ENCODE measurements at places on chromosomes 2 and 18.

GRCh38 chr2:47339745-47340541, 63.0 kb upstream of the MSH2 start:
- no peak for DNase-seq

DNA sequence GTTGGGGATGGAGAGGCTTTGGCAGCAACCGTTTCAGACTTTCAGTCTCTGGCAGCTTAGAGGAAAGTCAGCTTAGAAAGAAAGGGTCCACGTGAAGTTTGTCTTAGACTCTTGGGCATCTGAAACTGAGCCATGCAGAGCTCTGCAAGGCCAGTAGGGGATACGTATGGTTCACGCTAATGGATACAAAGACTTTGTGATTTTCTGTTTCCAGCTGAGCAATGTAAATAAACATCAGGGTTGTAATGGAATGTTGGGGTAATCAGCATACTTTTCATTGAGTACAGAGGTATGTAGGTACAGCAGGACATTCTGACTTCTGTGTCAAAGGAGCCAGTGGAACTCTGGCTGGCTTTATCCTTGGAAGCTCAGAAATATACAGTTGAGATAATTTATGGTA, 31.0 kb downstream of the RALB start:
- no peak for DNase-seq

DNA sequence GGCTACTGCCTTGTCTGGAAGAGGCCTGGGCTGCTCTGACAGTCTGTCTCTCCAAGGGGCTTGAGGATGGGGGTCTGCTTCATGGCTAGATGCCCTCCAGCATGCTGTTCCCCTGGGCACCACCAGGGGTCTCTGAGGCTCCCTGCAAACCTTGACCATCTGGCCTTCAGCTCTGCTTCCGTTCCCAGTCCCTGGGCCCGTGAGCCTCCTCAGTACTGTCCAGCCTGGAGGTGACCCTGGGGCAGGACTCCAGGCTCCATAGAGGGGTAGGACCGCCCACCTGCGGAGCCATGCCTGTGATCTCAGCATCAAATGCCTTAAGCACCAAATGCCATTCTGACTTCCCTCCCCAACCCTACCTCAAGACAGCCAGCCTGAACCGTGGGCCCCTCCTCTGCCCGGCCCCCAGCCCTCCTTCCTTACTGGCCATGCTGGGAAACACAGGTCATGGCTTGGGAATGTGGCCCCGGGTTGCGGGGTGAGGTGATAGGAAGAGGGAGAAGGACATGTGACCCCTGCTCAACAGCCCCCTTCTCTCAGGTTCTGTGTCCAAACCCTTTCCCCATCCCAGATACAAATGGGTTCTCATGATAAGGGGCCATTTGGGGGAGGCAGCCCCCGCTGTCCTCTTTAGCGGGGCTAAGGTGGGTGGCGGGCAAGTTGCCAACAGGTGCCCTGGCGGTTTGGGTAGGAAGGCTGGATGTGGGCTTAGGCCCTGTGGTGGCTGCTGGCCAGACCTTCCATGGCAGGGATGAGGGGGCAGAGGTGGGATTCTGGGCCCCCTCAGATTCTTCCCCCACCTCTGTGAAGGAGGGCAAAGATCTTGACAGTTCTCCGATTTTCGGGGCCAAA, 25.0 kb downstream of the SPEG start:
- DNase-seq = peak; percentile 24

DNA sequence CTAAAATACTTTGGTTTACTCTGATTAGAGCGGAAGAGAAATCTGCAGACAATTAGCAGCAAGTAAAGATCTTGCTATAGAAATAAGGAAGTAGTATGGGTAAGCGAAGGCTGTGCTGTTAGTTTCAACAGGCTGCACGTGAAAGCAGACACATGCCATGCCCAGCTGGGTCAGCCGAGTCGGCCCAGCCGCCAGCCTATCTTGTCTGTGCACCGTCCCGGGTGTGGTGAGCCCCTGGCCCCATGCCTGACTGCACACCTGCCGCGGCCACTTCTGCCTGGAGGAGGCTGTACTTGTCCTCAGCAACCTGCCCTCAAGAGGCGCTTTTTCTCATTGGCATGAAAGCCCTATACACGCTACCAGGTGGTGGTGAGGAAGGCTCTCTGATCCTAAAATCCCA, 185.5 kb downstream of the SEPTIN10 start:
- no peak for DNase-seq

- DNase-seq = no peak
These were observed 18.3 kb downstream of the FHL2 start for GRCh38 chr2:105380432-105381100.

DNA sequence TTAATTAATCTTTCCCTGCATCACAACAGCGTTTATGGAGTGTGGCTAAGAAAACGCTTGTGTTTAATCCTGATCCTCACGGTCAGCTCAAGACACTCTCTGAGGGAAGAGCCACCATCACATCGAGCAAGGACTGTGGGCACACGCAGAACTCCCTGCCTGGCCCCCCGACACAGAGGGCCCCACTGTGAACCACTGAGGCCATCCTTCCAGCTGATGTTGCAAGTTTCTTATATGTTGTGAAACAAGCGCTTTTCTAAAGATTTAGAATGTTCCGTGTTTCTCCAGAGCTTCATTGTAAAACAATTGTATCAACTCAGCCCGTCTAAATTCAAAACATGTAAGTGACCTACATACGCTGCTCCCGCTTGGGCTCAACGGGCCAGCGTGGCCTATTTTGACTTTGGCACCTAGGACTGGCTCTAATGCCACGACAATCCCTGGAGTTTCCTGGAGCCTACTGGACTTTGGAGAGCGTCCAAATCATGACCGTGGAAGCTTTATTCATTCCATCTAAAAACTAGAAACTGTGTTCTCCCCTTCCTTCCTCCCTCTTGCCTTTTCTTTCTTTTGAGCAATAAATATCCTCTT, 34.9 kb downstream of the SERPINE2 start:
- DNase-seq = no peak

DNA sequence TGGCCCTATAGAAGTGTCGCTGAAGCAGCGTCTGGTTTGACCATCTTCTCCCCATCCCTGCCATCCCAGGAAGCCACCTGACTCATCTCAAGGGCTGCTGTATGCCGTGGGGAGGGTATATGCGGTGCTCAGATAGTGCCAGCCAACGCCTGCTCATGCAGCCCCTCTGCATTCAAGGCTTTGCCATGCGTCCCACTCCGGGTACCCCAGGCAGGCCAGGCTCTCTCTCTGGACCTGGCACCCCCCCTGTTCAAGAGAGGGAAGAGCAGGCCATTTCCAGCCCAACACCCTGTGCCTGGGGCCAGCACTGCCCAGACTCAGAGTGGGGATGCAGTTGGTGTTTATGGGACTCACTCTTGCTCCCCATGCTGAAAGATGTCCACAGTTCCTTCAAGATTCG, 130.0 kb downstream of the GLI2 start:
- DNase-seq = no peak

DNA sequence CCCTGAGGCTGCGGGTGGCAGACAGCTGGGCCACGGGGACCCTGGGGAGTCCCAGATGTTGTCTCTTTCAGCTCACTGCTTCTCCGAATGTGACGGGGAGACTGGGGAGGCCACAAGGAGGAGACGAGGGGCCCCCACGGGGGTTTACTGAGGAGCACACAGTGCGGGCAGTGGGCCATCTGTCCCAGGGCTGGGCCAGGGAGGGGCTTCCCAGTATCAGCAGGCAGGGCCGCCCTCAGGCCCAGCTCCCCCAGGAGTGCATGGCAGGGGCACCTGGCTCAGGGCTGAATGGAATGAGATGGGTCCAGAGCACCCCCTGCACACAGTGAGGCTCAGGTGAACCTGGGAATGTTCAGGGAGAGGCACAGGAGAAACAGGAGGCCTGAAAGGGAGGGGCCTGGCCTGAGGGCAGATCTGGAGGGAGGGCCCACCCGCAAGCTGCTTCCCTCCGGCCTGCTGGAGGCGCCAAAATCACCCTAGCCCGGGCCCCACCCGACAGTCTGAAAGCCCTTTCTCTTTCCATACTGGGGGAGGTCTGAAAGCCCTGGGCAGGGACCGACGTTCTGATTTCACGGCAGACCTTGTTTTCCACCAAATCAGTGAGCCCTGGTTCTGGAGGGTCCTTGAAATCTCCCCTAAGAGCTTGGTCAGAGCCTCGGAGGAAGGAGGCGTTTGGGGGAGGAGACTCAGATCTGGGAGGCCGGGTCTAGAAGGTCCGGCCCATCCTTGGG, 35.5 kb upstream of the PTMA start:
- DNase-seq = no peak

DNA sequence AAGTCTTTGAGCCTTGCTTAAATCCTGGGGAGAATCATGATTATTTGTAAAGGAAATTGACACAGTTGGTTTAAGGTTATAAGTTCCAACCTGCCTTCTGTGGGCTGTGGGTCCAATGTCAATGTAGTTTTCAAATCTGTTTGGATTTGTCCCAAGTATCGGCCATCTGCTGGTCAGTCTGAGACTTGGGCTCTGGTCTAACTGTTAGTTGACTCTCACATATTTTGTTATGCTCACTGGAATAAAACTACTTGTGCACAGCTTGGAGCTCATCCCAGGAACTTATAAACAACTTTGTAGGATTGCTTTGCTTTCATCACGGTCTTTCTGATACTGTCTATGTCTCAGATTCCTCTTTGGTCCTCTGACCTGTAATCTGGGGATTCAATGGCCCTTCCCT, 1026.2 kb upstream of the ZEB2 start:
- DNase-seq = peak; percentile 4

DNA sequence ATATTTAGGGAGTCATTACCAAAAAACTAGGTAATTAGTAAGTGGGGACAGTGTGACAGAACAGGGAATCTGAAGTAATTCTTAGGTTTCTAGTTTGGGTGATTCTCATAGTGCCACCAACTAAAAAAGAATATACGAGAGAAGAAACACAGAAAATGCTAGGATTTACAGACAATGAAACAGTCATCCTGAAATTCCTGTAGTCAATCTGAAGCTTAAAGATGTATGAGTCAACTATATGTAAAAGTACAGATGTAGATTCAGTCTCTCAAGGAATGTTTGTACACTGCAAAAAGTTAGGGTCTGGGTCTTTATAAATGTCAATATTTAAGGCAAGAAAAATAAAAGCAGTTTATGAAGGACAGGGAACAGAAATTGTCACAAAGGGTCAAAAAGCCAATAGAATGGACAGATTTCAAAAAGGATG, 107.0 kb downstream of the STRN start:
- DNase-seq = no peak

GRCh38 chr2:170121689-170122088, 56.3 kb upstream of the MYO3B start:
- DNase-seq = no peak

- DNase-seq = no peak
These were observed 201.0 kb downstream of the NDUFA10 start for GRCh38 chr2:239824046-239824694.

DNA sequence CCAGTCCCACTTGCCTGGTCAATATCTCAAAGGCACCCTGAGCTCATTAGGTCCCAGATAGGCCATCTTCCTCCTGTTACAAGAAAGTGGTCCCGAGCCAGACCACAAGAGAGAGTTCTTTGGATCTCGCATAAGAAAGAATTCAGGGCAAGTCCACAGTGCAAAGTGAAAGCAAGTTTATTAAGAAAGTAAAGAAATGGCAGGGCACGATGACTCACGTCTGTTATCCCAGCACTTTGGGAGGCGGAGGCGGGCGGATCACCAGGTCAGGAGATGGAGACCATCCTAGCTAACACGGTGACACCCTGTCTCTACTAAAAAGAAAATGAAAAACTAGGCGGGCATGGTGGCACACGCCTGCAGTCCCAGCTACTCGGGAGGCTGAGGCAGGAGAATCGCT, 10.8 kb upstream of the SMAD7 start:
- no peak for DNase-seq

GRCh38 chr18:2134364-2134763, 436.9 kb downstream of the METTL4 start:
- DNase-seq = no peak

DNA sequence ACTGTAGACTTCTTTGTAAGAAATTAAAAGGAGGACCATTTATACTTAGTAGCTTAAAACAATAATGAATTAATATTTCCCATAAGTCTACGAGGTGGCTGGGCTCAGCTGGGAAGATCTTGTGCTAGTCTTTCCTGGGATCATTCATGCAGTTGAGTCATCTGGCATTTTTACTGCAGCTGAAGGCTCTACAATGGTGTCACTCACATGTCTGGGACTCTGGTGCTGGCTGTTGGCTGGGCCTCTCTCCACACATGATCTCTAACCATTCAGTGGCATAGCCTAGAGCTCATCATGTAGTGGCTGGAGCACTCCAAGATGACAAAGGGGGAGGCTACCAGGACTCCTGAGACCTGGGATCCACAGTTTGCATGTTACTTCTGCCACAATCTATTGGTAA, 35.5 kb downstream of the CLASP1 start:
- DNase-seq = no peak

DNA sequence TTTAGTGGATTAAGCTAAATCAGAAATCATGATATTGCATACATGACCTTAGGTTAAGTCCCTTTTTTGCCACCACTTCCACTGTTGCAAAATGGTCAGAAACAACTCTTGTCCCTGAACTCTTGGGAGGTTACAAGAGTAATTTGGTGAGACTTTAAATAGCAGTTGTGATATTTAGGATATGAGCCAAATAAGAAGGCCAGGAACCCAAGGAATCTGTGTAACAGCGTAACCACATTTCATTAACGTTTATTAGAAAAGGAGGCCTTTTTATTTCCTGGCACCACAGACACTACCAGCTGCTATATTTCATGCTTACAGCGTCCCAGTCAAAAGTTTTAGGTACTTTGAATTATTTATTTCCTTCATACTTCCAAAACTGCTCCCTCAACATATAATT, 268.0 kb downstream of the GPD2 start:
- DNase-seq = no peak

DNA sequence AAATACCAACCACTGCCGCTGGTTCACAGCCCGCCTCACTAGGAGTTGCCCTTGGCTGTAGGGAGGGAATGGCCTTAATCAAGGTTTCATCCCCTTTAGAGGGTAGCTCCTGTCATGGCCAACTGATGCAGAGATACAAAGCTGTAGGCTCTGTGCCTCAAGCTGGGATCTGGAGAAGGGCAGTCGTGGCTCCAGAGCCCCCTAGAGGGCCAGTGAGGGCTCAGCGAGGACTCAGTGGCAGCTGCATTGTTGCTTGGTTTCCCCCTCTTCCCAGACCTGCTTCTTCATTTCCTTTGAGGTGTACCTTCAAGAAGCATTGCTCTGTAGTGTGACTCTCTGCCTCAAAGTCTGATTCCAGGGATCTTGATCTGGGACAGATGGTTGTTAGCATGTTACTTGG, 302.1 kb downstream of the LPIN1 start:
- no peak for DNase-seq

DNA sequence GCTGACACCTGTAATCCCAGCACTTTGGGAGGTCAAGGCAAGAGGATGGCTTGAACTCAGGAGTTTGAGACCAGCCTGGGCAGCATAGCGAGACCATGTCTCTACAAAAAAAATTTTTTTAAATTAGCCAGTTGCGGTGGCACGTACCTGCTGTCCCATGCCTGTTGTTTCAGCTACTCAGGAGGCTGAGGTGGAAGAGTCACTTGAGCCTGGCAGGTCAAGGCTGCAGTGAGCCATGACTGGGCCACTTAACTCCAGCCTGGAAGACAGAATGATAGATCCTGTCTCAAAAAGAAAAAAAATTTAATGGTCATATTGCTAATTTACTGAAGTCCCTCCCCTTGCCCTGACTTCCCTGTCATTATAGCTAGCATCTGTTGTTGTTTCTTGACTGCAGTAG, 112.6 kb downstream of the ARHGAP28 start:
- DNase-seq = no peak

GRCh38 chr2:159225025-159226016, 61.2 kb downstream of the WDSUB1 start:
- DNase-seq = no peak

All from HFF-Myc (cell line).